Mucosa of descending colon (tissue), 3 donors: ENCODE measurements at places on chromosomes 6 and 20. TPM values are rescaled to one million over a fixed set of nuclear protein-coding genes. Genes with fewer than 3 reads are reported as not detected.

The APMAP gene
- total RNA-seq = 51.5 TPM

- DNase-seq = peak; percentile 59
Observed at GRCh38 chr20:23235173-23236027, 115.2 kb upstream of the NXT1 start.

- no peak for DNase-seq
Observed at GRCh38 chr6:149357726-149358538, 40.4 kb downstream of the TAB2 start.

The SLC16A10 gene
- total RNA-seq = 3.8 TPM

DNA sequence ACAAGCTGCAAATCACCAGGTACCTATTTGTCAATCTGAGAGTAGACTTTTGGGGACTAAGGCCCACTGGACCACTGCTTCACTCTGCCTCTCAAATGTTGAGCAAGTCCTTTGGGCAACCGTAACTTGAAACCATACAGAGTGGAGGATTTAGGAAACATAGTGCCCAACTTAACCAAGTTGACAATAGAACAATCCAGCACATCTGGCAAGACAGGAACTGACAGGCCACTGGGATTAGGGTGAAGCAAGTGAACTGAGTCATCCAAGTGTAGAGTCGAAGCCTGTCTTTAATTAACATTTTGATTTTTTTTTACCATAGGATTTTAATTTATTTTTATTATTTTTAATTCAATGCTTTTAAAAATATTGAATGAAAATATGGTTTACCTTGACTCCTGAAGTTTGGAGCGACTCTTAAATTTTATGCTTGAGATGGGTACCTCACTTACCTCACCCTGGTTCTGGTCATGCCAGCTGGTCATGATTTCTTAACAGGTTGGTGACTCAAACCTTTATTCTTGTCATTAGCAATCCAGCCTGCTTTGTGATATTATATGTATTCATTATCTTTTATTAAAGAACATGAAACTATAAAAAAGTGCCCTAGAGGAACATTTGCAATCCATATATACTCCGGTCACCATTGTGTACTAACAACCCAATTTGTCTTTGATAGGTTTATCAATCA, 312.1 kb upstream of the DEFB112 start:
- no peak for DNase-seq

DNA sequence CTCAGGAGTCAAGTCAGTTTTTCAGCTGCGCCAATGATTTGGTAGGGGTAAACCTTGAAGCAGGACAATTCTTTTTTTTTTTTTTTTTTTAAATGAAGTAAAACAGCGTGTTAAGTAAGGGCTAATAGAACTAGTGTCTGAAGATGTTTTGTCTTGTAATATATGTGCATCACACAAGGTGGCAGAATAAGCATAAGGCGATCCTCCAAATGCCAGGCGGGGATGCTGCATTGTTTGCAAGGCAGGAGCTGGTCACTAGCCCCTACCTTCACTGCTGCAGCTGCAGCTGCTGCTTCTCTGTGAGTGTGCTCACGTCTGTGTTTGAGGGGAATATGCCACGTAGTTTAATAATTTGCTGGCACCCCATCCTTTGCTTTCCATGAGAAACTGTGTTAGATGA, 272.7 kb upstream of the MAP3K7 start:
- no peak for DNase-seq

The NMBR gene
- not detected for total RNA-seq

DNA sequence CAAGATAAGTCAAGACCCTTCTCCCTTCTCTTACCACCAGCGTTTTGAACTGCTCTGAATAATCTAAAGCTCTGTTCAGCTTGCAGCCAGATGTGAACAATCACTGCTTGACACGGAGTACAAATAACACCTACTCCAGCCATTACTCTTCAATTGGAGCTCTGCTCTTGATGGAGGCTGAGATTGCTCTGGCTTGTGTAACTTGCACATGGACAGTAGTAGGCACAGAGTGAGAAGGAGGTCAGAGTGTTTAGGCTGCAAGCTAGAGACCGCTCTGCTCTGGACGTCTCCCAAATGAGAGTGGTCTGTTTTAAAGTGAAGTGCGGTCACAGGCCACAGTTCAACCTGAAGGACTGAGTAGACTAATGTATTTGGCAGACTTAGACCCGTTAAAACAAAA, 158.3 kb downstream of the HDGFL1 start:
- no peak for DNase-seq

GRCh38 chr20:62018437-62019143, 47.1 kb downstream of the TAF4 start:
- DNase-seq = no peak

GRCh38 chr20:32924781-32925180, 66.1 kb downstream of the EFCAB8 start:
- no peak for DNase-seq

DNA sequence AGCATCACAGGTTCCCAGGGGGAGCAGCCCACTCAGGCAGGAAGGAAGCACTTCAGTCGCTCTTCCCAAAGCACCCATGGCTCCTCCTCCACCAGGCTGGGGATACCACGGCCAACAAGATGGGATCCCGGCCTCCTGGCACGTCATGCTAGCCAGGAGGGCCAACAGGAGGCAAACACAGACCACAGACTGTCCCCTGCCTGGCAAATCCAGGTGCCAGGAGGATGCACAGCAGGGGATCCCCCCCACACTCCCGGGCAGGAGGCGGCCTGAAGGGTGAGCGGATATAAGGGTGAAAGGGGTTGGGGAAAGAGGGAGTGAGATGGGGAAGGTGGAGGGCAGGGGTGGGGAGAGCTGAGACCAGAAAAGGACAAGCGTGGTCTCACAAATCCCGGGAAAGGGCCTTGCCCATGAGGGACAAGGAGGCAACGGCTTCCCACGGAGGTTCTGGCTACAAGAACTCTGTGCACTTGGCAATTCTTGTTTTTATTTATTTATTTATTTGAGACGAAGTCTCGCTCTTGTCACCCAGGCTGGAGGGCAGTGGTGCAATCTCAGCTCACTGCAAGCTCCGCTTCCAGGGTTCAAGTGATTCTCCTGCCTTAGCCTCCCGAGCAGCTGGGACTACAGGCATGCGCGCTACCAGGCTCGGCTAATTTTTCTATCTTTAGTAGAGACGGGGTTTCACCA, 7.2 kb downstream of the PXDC1 start:
- no peak for DNase-seq

DNA sequence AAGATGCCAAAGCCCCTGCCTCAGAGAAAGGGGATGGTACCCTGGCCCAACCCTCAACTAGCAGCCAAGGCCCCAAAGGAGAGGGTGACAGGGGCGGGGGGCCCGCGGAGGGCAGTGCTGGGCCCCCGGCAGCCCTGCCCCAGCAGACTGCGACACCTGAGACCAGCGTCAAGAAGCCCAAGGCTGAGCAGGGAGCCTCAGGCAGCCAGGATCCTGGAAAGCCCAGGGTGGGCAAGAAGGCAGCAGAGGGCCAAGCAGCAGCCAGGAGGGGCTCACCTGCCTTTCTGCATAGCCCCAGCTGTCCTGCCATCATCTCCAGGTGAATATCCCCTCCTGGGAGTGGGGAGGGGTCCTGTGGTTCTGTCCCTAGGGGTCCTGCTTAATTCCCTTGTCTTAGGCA, 1.1 kb downstream of the MYLK2 start:
- no peak for DNase-seq

The RAET1E gene
- 0.58 TPM for total RNA-seq

DNA sequence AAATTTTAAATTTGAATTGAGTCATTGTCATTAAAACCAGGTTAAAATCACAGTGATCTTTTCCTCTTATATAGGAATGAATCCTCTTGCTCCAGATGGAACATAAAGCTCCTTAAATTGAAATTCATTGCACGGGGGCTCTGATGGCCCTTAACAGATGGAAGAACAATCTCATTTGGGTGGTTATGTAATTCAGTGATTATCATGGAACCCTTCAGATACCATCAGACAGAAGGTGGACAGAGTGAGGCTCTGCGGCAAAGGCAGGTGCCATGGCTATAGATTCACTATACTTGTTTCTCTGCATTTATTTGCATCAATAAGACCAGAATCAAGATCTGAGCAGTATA, 17.8 kb upstream of the RNF182 start:
- DNase-seq = no peak

- DNase-seq = no peak
Observed at GRCh38 chr6:71258078-71258866, 30.3 kb upstream of the OGFRL1 start.

DNA sequence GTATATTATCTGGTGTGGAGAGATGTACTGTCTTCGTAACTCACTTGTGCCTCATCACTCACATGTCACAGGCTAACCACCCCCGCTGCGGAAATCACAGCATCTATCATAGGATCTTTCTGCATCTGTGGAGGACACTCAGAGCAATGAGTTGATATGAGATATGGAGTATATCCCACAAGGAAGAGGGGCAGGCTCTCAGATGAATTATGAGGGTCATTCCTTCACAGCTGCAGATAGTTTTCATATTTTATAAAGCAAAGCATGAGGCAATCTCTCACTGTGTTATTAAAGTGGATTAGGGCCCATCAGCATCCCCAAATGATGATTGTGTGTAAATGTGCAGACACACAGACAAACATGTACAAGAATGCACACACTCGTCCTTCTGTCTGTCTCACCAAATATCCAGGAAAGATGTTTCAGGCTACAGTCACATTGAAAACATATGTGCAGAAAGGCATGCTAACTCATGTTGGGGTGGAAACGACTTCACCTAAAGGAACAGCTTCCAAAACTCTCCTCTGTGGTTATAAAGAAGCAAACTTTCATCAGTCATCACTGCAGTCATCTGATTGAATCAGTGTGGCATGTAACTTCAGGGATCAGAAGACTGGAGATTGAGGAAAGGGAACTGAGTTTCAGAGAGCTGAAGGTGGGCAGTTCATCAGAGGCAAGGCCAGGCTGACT, 164.7 kb downstream of the FOXC1 start:
- no peak for DNase-seq

DNA sequence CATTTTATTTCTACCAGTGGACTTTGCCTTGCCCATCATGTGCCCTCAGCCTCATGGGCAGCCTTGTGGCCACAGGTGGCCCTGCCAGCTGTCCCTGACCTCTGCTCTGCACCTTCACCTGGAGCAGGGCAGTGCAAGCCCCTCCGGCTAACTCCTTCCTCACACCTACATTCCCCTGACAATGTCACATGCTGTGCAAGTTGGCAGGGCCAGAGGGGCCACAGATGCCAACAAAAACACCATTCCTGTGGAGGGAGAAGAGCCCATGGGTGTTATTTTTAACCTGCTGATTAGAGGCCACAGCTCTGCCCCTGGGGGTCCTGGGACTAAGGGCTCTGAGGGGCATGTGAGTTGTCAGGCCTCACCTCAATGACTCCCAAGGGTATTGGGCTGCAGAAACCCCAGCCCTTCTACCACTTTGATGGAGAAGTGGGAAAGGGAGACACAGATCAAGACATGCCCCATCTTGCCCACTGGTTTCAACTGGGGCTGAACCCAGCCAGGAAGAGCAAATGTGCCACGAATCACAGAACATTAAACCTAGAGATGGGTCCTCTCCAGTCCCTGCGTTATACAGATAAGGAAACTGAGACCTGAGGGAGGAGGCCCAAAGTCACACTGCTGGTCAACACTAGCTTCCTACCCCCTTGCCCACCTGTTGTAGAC, 65.0 kb downstream of the MRPL14 start:
- no peak for DNase-seq

DNA sequence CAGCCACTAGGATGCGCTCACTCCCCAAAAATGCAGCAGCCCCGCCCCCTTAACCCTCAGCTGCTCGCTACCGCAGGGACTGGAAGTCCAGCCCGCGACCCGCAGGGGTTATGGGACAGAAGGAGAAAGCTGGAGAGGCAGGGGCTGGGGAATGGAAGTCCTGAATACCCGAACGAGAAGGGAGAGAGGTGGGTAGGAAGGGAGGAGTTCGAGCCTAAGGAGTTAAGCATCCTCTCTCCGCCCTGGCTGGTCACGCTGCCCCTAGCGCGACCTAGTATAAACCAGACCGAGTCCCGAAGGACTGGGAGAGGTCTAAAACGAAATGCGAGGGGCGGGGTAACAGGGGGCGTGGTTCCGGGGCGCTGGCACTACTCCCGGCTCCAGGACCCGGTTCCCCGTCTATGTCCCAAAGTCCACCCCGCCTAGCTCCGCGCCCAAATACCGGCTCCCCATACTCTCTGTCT, 448 bp upstream of the DDAH2 start:
- DNase-seq = peak; percentile 97

The SLC25A27 gene
- total RNA-seq = 19.5 TPM

DNA sequence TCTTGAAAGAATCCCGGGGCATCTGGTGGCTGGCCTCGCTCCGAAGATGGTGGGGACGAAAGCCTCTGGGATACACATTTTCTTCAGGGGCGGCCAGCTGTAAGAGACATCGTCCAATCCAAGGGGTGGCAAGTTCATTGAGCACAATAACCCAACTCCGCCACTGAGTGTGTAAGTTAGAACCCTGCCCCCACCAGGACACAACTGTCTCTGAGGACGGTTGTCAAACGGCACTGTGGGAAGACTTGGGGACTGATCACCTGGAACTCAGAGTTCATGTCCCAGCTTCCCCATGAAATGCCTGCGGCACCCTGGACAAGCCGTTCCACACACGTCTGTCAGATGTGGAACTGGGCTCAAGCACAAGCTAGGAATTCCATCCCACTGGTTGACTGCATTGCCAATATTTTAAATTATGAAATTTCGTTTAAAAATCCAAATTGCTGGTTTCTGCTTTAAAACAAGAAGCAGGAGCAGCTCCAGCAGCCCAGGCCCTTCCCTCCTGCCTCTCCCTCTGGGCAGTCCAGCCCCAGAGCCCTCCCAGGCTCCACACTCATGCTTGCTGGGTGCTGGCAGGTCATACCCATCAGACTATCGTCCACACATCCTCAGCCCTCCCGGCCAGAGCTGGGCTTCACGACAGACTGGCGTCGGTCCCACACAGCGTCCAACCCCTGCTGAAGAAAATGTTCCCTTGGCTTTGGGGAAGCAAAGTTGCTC, 80.9 kb upstream of the AFDN start:
- no peak for DNase-seq

The PRKN gene
- total RNA-seq = 5.2 TPM

The F13A1 gene
- total RNA-seq = 134 TPM

The ADTRP gene
- total RNA-seq = 239 TPM

DNA sequence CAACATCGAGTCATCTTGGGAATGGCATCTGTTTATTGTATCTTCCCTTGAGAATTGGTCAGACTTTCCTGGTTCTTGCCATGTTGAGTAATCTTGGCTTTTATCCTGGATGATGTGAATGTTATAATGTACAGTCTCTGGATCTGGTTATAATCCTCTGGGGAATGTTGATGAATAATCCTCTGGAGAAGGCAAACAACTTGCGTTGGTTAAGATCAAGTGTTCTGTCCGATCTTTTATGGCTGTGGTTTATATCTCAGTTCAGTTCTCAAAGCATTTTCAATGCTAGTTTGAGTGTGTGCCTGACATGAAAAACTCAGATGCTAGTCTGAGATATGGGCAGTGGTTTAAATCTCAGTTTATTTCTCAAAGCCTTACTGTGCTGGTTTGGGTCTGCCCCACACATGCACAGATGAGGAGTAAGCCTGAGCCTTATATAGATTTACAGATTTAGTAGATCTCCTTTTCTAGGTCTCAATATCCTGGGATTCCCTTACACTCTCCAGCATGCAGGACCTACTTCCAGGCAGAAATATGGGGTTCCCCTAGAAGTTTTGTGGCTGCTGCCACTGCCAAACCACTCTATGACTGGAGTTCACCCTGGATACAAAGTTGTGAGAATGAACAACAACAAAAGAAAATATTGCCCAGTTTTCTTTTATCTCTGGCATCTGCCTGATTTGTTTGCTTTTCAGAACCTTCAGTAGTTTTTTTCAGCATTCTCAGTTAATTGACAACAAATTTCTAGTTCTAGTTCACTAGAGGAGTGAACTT, 191.8 kb upstream of the MAN1A1 start:
- no peak for DNase-seq

- DNase-seq = no peak
Observed at GRCh38 chr6:165835410-165835851, 172.4 kb upstream of the PDE10A start.
